ENCODE measurements at places on chromosomes 1 and 21.

DNA sequence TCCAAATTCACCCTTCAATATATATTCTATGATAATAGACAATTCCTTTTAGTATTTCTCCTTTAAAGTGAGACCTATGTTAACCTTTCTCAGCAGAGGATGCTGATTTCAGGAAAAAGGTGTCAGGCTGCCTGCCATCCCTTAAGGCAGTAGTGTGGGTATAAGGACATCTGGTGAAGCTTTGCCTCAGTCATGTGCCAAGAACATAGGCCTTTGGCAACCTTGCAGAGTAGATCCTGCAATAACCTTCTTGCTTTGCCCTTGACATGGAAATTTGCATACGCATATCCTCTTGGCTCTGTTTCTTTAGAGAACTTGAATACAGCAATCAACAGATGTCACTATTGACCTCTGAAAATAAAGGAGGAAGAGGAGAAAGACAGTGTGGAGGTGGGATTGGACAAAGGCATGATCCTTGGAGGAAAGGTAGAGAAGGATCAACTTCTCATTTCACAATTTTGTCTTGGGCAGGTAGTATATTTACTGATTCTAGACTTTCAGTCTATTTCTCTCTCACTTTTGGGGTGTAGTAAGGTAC is 21.1 kb upstream of the ZRANB2 start:
- no peak for DNase-seq

GRCh38 chr1:13994386-13994785 is 294.4 kb downstream of the PRDM2 start:
- no peak for DNase-seq

GRCh38 chr1:8078176-8078671 is 52.1 kb upstream of the ERRFI1 start:
- no peak for DNase-seq

DNA sequence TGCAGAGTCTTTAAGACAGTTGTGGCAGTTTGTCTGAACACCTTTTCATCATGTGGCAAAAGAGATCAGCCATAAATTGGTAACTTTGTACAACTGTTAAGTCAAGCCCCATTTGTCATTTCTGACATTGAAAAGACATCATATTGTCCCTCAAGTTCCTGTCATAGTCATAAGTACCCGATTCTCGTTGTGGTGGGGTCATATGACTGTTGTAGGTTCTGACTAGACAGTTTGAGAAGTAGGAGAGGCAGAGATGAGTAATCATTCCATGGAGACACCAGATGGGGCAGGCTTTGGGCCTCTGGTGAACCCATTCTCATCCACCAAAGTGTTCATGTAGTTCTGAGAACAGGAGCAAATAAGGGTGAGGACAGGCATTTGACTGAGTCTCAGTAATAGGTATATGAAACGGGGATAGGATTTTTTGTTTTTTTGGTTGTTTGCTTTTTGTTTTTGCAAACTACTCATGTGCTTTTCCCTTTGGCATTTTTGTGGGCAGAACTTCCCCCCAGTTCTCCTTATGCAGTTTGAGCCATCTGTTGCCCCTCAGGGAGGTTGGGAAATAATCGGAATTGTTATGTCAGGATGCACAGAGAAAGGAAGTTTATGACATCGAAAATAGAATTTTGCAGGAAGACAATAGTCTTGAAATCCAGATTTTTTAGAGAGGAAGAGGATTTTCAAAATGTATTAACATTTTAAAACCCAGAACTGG is 86.9 kb upstream of the KCNE2 start:
- no peak for DNase-seq

GRCh38 chr1:218671573-218671972 is 326.4 kb downstream of the TGFB2 start:
- no peak for DNase-seq

- no peak for DNase-seq
Measured at GRCh38 chr1:1438531-1439381, 3.3 kb downstream of the VWA1 start.

- no peak for DNase-seq
Measured at GRCh38 chr1:203944651-203945404, 83.4 kb downstream of the SNRPE start.

DNA sequence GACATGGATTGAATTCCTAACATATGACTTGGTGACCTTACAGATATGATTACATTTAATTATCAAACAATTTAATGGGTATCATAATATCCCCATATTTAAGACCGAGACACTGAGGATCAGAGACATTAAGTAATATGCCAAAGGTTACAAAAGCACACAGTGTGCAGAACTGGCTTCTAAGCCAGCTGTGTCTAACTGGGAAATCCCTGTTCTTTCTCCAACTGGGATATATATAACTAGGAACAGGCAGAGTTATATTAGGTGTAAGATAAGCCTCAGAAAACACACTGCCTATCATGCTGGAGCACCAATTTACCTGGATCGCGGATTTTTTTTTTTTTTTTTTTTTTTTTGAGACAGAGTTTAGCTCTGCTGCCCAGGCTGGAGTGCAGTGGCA is 88.3 kb upstream of the ADGRL2 start:
- no peak for DNase-seq

DNA sequence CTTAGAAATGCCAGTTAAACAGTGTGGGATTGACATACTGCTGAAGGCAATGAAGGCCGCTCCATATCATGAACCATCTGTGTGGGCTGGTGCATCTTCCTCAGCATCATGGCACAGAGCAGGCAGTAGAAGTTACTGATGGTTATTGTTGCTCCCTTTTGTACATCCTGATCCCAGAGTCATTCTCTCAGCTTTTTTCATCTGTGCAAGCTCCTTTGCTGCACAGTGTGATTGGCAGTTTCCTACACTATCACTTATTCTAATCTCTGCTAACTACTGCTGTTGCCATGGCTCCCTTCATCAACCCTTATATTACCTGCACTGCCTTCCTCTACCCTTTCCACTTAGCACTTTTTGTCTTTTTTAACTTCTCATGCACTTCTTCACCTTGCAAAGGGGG is 16.2 kb downstream of the RGS13 start:
- DNase-seq: no peak

- DNase-seq: no peak
Measured at GRCh38 chr1:82463951-82464350, 663.2 kb downstream of the ADGRL2 start.

- no peak for DNase-seq
Measured at GRCh38 chr1:110348050-110348449, 8.9 kb downstream of the RBM15 start.

- no peak for DNase-seq
Measured at GRCh38 chr1:169762699-169763098, 28.8 kb upstream of the SELE start.

GRCh38 chr1:45543581-45544417 is 6.8 kb upstream of the AKR1A1 start:
- no peak for DNase-seq

DNA sequence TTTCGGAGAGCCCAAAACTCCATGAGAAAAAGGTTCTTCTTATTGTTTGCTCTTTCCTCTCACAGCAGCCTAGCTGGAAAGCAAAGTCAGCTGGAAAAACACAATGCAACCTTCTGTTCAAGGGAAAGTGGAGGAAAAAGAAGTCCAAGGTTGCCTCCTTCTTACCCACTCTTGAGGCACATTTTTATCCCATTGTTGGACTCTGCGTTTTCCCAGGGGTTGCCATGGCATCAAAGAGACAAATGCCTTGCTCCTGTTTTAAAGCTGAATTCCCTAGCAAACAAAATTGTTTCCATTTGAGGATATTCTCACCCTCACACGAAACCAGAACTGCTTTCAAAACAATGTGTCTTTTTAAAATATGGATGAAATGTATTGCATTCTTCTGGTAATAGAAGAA is 45.1 kb upstream of the PALMD start:
- no peak for DNase-seq

DNA sequence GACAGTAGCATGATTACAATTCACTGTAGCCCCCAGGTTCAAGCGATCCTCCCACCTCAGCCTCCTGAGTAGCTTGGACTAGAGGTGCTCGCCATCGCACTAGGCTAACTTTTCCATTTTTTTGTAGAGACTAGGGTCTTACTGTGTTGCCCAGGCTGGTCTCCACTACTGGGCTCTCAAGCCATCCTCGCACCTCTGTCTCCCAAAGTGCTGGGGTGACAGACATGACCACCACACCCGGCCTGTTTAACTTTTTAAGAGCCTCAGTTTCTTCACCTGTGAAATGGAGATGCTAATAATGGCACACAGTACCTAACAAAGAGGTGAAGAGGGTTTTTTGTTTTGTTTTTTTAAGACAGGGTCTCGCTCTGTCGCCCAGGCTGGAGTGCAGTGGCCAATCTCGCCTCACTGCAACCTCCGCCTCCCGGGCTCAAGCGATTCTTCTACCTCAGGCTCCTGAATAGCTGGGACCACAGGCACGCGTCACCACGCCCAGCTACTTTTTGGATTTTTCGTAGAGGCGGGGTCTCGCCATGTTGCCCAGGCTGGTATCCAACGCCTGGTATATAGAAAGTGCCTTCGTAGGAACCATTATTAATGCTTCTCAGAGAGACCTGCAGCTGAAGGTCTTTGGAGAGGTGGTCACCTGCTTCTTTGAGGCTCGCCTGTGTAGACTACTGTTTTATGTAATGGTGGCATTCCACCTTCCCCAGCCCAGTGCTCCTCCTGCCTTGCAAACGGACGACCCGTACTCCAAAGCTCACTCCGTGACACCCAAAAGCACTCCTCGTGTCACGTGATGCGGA is 567 bp downstream of the PMVK start:
- DNase-seq: no peak

GRCh38 chr1:84101204-84101603 is 42.9 kb upstream of the PRKACB start:
- DNase-seq: no peak

- DNase-seq: peak; percentile 83
Measured at GRCh38 chr1:162899422-162900146, 38.6 kb upstream of the CCDC190 start.

DNA sequence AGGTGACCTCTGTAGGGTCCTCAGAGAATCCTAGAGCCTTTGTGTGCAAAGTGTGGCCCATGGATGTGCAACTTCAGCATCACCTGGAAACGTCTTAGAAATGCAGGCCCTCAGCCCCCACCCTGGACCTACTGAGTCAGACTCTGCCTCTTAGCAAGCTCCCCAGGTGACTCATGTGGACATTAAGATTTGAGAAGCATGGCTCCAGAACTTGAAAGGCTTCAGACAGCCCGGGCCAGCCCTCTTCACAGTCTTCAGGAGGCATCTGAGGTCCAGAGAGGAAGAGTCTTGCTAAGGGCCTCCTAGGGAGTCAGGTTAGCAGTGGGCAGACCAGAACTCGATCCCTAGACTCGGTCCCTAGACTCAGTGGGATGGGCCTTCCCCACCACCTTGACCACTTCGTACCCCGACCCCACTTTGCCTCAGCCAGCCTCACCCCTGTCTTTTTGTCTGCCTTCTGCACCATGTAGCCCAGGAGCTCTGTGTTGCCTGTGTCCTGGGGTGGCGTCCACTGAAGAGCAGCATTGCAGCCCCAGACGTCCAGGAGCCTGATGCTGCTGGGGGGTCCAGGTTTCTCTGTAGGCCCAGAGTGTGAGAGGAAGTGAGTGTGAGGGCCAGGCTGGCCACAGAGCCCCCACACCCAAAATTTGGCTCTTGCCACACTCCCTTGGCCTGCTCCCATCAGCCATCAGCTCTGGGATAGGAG is 4.8 kb downstream of the MYBPH start:
- no peak for DNase-seq

DNA sequence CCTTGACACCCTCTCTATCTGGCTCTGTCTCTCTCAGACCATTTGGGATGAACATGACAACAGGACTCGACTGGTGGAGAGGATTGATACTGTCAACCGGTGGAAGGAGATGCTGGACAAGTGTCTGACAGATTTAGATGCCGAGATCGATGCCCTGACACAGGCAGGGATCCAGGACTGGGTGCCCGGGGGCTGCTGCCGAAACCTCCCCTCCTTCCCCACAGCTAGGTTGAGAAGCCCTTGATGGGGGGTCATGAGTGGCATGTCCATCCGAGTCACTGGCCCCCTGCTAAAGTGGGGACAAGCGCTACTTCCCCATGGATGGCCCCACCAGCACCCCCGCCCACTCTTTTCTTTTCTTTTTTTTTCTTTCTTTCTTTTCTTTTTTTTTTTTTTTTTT is 1.2 kb downstream of the TEKT2 start:
- no peak for DNase-seq

GRCh38 chr1:241779897-241780296 is 68.1 kb upstream of the EXO1 start:
- no peak for DNase-seq

GRCh38 chr1:80846966-80847365 is 953.8 kb upstream of the ADGRL2 start:
- DNase-seq: no peak

DNA sequence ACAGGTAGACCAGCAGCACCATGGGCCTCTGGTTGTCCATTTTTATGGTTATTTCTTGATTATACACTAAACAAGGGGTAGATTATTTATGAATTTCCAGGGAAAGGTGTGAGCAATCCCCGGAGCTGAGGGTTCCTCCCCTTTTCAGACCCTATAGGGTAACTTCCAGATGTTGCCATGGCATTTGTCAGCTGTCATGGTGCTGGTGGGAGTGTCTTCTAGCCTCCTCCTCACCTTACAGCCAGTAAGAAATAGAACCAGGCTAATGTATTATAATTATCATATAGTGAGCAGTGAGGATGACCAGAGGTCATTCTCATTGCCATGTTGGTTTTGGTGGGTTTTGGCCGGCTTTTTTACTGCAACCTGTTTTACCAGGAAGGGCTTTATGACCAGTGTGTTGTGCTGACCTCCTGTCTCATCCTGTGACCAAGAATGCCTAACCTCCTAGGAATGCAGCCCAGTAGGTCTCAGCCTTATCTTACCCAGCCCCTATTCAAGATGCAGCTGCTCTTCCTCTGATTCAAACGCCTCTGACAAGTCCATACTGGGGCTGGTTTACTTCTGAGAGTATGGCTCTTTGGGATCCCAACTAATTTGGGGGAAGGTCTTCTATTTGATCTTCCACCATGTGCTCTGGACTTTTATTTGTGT is 13.5 kb upstream of the TINAGL1 start:
- DNase-seq: no peak

DNA sequence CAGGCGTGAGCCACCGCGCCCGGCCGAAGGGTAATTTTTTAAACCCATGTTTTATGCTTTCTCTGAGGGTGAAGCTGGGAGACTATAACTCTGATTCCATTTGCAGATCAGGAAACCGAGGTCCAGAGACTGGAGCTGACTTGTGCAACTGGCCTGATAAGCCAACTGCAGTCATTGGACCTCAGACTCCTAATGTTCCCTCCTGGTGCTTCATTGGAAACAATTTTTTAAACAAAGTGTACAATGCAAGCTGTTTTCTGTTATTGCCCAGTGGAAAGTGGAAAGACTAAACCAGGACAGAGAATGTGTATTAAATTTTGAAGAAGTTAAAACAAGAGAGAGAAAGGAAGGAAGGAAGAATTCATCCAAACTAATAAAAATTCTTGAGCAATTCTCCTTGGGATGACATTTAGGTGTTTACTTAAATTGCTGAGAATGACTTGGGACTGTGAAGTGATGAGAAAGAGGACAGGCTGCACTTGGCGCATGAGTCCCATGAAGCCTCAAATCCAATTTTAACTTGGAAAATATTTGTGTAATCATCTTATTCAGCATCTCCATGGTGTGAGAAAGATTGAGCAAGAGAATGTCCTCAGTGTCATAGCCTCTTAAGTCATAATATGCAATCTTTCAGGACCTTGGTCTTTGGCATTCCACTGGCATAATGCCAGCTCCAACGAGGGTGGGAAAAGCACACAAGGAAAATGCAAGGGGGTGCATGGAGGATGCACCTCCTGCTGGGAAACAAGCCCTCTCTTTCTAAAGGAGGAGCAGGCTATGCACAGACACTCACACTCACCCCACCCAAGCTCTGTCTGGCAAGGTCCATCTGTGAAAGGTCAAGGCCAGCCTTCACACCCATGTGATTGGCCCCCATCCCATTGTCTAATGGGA is 342.0 kb downstream of the SIPA1L2 start:
- no peak for DNase-seq

Data from AG09309 (cell line).